ENCODE measurements at places on chromosomes 12 and 14.

GRCh38 chr12:4037747-4038312 lies 164.6 kb upstream of the PARP11 start:
- DNase-seq, result no peak

GRCh38 chr14:99330316-99331240 lies 58.6 kb upstream of the BCL11B start:
- no peak for DNase-seq

DNA sequence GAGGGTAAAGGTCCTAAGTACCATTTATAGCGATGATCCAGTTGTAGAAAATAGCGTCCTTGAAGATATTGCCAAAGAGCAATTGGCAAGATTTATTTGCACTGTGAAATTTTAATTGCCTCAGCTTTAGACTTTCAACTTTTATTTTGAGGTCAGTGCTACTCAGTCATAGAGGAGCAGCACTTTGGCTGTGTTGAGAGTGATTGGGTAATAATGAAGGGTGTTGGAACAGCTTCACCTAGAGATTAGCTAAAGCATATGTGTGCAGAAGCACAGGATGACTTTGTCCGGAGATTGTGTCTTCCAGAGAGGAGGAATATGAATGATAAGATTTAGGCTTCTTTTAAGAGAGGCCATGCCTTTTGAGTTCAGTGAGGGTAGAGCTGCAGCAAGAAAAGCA lies 164.8 kb downstream of the NPAS3 start:
- DNase-seq, result no peak

DNA sequence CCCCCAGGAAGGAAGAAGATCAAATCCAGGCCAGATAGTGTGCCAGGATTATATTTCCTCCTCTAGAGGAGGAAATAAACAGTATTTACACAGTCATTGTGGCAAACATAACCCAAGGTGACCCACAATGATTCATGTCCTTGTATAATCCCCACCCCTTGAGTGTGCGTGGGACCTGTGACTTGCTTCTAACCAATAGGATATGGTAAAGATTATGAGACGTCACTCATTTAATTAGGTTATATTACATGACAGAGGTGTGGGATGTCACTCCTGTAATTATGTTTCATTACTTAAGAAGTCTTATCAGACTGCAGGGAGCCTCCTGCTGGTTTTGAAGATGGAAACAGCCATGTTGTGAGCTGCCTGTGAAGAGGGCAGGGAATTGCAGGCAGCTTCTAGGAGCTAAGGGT lies 12.2 kb upstream of the CATSPERB start:
- DNase-seq, result no peak

GRCh38 chr12:52221912-52222457 lies 11.1 kb upstream of the KRT7 start:
- no peak for DNase-seq

- no peak for DNase-seq
These were observed 11.4 kb upstream of the LRTM2 start for GRCh38 chr12:1808798-1809480.

All from cortex of kidney (tissue), 1 donor.